ENCODE measurements at places on chromosomes 12 and 14.

DNA sequence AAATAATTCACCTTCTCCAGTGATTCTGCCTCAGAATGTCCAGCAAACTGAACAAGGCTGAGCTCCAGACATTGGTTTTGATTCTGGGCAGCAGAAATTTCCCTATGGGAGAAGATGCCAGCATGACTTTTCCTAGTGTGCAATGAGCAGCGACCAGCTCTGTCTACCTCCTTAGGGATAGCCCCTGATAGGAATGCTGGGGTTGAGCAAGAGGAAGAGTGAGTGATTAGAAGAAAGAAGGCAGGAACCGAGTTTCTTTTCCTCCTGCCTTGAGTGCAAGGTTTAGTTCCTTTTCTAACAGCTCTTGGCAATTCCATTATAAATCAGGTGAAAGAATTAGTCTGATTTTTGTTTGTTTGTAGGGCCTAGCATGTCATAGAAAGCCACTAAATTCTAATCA, 379.0 kb downstream of the DAD1 start:
- no peak for DNase-seq

DNA sequence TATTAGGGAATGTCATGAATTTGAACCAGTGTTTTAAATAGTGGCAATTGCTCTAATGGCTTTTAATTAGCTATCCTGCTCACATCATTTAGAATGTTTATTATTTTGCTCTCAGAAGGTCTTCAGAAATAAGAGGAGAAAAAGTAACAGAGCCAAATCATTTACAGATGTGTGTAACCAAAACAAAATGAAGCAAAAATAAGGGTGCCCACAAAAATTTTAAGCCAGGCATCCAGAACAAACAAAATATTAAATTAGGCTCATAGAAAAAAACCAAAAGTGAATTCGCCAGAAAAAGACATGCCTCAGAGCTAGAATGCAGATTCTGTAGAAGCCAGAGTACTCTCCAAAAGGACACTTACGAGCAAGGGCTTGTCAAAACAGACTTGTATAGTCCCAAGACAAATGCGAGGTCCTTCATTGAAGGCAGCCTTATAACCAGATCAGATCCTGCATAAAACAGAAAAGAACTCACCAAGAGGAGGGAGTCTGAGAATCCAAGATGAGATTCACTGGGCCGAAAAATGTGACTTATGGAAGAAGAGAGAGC, 20.2 kb upstream of the SERPINA1 start:
- no peak for DNase-seq

DNA sequence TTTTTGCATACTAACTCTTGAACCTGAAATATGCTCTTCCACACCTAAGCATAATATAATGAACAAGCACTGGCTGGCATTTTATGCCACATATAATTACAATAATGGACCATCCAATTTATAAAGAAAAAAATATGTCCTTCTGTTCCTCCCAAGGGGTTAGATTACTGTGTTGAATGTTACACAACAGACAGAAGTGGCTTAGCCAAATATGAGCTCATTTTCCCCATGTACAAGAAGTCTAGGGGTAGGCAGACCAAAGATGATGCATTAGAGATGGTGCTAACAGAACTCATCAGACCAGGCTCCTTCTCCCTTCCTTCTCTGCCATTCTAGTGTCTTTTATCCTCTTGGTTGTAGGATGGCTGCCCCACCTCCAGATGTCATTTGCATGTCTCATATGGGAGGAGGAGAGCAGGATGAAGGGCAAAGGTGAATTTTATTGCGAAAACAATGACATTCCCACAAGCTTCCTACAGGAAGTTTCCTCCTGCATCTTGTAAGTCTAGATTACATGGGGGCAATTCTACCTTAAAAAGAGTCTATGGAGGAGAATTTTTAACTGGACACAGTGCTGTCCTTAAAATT, 43.9 kb upstream of the SLC2A13 start:
- no peak for DNase-seq

DNA sequence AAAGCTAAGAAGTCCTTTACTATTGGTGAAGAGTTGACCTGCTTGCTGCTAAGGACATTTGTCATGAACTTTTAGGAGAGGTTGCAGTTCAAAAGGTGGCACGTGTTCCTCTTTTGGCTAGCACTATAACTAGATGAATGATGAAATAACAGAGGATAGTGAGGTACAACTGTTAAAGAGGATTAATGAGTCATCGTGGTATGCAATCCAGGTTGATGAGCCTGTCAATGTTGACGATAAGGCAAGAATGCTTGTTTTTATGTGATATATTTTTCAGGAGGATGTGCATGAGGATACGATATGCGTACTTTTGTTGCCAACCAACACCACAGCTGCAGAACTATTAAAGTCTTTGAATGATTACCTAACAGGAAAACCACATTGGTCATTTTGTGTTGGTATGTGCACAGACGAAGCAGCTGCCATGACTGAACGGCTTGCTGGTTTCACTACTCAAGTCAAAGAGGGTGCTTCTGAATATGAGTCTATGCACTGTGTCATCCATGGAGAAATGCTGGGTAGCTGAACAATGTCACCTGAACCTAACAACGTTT, 10.6 kb downstream of the CEP128 start:
- peak; percentile 16 for DNase-seq

DNA sequence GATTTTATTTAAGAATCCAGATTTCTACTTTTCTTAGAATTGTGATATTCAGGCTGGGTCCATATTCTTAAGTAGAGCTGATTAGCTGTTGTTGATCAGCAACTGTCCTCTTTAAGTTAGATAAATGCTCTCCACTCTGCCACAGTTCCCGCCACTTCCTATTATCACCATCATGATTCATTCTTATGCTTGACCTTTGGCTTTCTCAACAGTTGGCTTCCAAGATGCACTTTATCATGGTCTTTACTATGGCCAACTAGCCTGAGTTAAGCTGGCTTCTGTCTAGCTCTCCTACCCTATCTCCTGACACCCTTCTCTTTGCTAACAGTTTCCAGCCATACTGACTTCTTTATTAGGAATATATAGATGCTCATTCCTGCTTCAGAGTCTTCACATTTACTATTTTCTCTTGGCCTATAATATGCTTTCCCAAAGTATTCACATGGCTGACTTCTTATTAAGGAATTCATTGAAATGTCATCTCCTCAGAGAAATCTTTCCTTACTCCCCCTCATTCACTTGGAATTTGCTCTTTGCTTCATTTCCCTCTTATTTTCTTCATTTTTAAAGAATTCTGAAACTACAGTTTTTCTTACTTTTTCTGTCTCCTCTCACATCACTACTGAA, 149.0 kb upstream of the IGF1 start:
- DNase-seq = no peak

- no peak for DNase-seq
Measured at GRCh38 chr14:22597771-22598098, 365 bp upstream of the ABHD4 start.

DNA sequence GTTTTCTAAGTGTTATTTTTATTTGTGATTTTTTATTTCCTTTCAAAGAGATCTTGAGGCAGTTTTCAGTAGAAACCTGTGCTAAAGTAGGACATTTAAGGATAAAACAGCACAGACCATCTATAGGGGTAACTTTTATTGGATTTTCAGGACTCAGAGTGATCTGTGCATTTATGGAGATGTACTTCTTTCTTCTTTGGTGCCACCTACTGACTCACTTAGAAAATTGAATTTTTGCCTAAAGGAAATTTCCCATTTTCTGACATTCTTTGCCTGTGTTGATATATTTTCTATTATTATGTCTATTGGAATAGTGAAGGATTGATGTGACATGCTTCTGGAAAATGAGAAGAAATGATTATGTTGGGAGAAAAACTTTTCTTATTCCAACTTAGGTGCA, 113.0 kb downstream of the UNC79 start:
- DNase-seq = no peak

DNA sequence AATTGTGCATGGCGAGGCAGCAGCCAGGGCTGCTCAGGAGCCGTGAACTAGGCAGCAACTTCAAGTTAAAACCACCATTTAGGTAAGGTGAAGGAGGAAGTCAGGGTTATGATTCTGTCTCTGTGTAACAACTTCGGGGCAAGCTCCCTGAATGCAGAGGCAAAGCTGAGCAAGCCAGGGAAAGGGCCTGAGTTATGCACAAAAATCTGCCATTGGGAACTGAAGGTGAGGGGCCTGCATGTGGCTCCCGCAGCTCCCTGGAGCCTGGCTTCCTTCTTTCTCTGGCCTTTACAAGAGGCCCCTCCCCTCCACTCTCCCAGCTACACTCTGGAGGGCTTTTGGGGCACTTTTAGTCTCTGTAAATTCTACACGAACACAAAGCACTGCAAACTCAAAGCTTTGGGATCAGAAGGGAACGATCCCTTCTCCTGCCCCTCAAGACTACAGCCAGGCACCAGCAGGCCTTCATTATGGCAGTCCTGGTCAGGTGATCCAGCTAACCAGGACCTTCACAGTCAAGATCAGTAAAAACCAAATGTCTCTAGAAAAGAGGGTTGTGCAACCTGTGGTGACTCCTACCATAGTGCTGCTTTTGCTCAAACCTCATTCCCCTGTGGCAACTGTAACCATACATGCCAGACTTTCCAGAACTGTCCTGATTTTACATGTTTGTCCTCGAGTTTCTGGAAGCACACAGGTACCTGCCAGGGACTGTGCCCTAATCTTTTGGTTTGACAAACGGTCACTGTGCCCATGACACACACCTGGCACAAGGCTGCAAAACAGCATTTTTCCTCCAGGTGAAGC, 67.2 kb upstream of the PTGR2 start:
- DNase-seq = no peak

Measured in AG09319 (cell line).